Amniotic stem cell (primary cell): ENCODE measurements at places on chromosomes 6 and 20.

DNA sequence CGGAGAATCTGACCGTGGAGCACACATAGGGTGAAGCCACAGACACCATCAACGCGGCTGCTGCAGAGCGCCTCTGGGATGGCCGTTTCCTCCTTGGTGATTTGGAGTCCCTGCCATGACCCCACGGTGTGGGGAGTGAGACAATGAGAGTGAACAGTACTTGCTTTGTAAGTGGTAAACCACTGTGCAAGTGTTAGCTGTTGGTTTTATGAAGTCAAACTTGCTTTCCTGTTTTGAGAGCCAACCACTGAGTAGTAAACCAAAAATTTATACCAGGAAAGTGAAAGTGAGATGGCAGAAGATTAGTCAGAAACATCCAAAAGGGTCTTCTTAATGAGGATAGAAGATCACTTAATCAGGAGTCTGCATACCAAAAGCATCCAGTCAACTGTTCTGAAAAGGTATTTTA is 160.7 kb downstream of the FOXC1 start:
- no peak for DNase-seq

GRCh38 chr20:47757145-47758035 is 27.9 kb downstream of the SULF2 start:
- no peak for DNase-seq

DNA sequence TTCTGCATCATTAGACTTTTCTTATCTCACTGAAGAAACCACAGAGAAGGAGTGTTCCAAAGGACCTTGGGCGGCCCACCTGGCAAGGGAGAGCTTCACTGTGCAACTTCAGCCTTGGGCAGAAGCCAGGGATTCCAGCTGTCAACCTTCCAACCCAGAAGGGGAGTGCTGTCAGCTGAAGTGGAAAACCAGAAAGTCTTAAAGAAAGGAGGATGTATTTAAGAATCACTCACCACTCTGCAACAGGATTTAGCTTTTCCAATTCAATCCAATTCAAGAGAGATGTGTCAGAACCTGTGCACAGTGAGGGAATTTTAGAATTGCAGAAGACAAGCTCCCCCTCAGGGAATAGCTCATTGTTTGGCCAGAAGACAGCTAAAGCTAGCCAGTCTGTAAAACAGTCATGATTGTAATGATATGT is 553.7 kb downstream of the CD83 start:
- DNase-seq, result no peak

GRCh38 chr6:1129131-1129530 is 182.8 kb upstream of the FOXQ1 start:
- DNase-seq, result no peak

DNA sequence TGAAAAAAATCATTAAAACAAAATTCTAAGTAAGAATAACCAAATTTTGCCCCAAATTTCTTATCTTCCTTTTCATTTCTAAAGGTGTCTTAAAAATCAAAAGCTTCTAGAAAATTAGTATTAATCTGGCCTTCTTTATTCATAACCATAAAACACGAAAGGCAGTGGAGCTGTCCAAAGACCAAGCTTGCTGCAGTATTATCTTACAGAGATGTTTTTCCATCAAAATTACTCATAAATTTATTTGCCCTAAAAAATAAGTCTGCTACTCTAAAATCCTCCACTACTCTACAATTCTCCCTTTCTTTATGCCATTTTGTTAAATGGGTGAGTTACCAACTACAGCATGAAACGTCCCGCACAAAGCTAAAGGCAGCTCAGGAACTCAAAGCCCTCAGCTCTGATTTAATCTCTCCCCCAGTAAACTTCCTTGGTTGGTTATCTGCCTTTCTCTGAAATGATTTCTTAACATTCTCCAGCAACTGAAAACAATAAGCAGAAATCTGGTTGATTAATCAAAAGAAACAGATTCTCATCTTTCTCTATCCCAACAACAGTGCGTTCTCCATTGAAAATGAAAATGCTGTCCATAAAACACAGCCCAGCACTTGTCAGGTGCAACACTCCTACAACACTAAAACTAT is 2.1 kb downstream of the USP49 start:
- no peak for DNase-seq
